NCI-H510A treated with DMSO at 0.1 percent for 48 hours (cell line): ENCODE measurements at places on chromosomes 16 and 17.

- peak; percentile 89 for DNase-seq
Observed at GRCh38 chr16:29900888-29901606, 759 bp downstream of the ASPHD1 start.

- no peak for DNase-seq
Observed at GRCh38 chr16:54270711-54271110, 15.9 kb downstream of the IRX3 start.

DNA sequence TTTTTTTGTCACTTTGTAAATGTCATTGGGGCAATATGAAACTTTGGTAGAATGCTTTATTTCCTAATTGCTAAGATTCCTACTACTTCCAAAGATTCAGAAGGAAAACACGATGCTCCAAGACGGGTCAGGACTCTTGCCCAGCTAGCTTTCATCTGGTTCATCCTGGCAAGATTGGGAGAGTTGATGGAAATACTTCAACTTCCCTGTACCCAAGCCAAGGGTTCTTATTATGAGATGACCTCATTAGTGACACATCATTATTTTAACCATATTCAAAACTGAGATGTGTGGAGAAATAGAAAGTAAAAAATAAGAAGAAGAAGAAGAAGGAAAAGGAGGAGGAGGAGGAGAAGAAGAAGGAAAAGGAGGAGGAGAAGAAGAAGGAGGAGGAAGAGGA lies 25.6 kb downstream of the SOX9 start:
- no peak for DNase-seq

- DNase-seq, result no peak
Observed at GRCh38 chr17:66925811-66926500, 38.6 kb upstream of the CACNG4 start.

DNA sequence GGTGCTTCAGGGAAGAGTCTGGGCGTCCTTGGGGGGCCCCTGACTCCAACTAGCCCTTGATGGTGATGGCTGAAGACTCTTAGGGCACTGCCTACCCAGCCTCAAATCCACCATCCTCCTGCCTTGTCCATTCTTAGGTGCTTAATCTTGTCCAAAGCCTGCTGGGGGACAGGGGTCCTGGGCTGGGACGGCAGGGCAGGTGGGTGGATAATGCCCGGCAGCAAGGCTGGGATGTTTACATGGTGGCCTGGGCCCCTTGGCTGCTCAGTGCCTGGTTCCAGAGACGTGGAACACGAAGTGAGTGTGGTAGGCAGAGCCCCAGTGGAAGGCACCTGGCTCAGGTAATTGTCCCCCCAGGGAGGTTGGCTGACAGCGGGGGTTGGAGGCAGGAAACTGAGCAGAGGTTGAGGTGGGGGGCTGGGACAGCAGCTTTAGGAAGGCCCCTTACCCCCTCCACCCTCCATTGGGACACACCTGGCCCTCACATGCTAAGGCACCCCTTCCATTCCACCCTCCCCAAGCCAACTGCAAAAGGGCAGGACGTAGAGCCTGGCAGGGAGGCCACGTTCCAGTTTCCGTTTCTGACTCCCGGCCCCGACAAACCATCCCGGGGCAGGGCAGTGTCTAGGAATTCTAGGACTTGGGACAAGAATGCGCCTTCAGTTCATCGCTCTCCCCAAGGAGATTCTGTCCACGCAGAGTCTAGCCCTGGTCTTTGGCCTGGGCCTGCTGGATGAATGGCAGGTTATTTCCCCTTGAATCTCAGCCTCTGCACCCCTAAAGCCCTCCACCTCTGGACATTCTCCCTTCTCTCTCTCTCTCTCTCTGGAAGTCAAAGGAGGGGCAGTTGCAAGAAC lies 1.9 kb downstream of the FOXJ1 start:
- no peak for DNase-seq

DNA sequence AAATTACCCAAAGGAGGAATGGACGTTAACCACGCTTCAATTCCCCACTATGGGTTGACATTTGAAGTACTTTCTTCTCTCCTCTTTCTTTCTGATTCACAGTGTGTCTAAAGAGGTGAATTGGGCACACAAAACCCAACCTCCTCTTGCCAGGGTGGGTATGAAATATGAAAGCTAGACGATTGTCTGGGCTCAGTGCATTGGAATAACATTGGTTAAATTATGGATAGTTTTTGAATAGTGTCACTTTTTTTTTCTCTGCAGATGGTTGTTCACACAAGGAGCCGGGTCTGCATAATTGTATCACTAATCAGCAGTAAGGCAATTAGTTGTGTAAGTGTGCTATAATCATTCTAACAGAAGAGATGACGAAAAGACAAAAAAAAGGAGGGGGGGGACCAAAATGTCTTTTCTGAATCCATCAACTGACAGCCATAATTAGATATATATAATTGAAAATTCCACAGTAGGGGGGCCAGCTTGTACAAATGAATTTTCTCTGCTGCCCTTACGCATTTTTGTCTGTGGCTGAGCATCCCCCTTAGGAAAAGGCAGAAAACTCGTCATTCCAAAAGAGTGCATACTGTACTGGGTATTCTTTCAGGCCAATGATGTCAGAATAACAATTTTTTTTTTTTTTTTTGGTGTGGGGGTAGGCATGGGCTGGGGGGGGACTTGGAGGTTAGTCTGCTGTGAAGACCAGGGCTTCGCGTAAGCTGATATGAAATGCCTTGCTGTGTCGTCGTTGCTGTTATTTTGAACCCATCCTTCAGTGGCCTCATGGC lies 307.5 kb upstream of the SALL1 start:
- DNase-seq, result no peak

- DNase-seq, result peak; percentile 74
Observed at GRCh38 chr17:72063262-72063661, 57.6 kb upstream of the SOX9 start.

DNA sequence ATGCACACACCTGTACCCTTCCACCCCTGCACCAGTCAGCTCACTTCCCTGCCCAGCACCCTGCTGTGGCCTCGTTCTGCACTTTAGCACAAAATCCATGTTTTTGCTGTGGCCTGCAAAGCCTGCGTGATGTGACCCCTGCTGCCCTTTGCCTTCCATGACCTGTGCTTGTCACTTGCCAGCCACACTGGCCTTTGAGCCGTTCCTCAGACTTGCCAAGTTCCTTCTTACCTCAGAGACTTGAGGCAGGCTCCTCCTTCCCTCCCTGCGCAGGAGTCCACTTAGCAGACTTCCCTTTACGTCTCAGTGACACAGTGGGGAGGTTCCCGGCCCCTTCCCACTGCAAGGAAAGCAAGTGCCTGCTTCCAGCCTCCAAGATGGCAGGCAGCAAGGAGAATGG lies 134.7 kb downstream of the SNX29 start:
- no peak for DNase-seq

- DNase-seq, result no peak
Observed at GRCh38 chr16:69481901-69482341, 57.5 kb downstream of the CYB5B start.

GRCh38 chr17:17535957-17536356 lies 39.8 kb upstream of the RASD1 start:
- no peak for DNase-seq

DNA sequence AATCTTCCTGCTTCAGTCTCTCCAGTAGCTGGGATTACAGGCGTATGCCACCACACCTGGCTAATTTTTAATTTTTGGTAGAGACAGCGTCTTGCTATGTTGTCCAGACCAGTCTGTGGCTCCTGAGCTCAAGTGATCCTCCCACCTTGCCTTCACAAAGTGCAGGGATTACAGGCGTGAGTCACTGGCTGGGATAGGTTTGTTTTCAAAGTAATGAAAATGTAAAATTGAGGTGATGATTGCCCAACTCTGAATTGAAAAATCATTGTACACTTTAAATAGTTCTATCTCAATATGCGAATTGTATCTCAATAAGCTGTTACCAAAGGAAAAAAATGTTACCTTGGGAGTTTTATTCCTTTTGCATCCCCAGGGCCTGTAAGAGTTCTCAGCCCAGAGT lies 1.2 kb upstream of the AMFR start:
- no peak for DNase-seq

GRCh38 chr17:63222655-63223054 lies 223.5 kb downstream of the CYB561 start:
- no peak for DNase-seq

DNA sequence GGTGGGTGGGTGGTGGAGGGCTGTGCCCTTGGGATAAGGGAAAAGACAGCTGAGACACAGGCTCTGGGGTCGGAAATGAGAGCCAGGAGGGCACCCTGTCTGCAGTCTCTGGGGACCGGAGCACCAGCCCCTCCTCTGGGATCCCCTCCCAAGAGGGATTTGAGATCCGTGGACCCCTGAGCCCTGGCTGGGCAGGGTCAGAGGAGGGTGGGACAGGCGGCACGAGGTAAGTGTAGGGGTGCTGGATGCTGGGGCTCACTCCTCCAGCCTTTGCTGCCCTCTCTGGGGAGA lies 425 bp downstream of the SGSH start:
- DNase-seq, result no peak

DNA sequence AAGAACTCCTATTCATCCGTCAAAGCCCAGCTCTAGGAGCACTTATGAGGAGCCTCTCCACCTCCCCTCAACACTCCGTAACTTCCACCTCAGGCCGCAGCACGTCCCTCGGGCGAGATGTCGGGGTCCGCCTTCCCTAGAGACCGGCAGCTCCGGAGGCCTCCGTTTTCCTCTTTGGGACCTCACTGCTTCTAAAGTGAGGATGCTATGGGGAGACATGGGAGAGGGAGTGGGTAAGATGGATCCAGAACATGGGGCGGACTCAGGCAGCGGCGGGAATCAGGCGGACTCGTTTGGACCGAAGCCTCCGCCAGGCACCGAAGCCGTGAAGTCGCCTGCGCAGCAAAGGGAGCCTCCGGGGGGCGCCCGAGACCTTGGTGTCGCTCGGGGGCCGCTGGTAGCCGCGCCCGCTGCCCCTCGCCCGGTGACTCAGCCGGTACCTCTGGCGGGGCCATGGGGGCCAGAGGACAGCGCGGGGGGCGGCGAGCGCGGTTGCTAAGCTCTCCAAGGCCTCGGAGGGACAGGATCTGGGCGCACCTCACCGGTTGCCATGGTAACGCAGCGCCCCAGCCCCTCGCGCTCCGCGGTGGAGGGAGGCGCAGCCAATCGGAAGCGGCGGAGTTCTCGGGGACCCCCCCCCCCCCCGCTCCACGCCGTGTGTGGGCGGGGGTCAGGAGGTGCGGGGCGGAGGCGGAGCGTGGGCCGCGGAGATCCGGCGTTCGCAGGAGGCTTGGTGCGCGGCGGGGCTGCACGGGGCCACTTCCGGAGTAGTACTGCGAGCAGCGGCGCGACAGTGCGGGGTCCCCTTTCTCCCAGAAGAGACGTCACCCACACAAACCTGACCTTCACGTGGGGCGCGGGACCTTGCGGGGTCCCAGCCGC lies 1.3 kb upstream of the HIC1 start:
- peak; percentile 18 for DNase-seq

- DNase-seq, result no peak
Observed at GRCh38 chr16:2186064-2186463, 10.3 kb downstream of the CASKIN1 start.

GRCh38 chr17:2057175-2057759 lies 2.4 kb downstream of the HIC1 start:
- DNase-seq, result no peak

DNA sequence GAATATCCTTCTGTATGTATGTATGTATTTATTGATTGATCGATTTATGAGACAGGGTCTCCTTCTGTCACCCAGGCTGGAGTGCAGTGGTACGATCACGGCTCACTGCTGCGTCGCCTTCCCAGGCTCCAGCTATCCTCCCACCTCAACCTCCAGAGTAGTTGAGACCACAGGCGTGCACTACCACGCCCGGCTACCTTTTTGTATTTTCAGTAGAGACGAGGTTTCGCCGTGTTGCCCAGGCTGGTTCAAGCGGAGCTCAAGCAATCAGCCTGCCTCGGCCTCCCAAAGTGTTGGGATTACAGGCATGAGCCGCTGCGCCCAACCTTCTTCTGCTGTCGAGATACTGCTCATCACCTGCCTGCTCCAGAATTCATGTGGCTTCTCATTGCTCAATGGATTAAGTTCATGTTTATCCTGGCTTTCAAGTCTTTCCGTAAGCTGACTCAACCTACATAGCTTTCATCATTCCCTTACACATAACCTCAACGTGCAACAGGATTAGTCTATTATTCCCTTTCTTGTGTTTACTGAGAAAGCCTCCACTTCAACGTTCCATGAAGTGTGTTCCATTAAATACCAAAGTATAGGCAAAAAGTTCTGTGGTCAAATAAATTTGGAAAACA lies 13.6 kb downstream of the TAC4 start:
- no peak for DNase-seq

DNA sequence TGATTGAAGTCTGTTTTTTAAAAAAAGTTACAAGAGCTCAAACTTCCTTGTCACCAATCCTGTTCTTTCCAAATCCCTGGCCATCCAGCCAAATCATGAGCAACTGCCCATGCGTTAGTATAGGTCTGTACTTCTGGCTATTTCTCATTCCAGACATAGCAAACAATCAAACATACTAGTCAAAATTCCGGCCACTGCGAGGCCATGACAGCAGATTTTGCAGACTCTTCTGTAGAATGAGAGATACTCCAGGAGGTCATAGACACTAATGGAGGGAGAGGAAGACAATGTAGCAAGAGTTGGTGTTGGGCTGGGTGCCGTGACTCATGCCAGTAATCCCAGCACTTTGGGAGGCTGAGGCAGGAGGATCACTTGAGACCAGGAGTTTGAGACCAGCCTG lies 50.9 kb downstream of the BCL7C start:
- no peak for DNase-seq

- peak; percentile 93 for DNase-seq
Observed at GRCh38 chr16:19114359-19115147, 789 bp downstream of the ITPRIPL2 start.

- no peak for DNase-seq
Observed at GRCh38 chr17:80455784-80456183, 20.6 kb downstream of the NPTX1 start.

DNA sequence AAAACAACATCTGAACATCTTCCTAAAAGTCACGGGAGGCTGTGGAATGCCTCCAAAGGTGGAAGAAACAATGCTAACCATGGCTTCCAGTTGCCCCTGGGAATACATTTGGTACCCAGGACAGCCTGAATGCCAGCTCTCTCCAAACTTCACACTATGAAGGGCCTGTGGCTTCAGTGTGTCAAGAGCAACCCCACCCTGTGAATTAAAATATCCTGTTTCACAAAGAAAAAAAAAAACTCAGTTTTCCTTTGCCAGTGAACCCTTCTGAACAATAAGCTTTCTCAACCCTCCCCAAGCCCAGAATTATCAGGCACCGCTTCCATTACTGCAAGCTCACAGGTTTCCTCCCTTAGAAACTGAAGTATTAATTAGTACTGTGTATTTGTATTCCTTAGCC lies 69.8 kb downstream of the SLC39A11 start:
- no peak for DNase-seq

DNA sequence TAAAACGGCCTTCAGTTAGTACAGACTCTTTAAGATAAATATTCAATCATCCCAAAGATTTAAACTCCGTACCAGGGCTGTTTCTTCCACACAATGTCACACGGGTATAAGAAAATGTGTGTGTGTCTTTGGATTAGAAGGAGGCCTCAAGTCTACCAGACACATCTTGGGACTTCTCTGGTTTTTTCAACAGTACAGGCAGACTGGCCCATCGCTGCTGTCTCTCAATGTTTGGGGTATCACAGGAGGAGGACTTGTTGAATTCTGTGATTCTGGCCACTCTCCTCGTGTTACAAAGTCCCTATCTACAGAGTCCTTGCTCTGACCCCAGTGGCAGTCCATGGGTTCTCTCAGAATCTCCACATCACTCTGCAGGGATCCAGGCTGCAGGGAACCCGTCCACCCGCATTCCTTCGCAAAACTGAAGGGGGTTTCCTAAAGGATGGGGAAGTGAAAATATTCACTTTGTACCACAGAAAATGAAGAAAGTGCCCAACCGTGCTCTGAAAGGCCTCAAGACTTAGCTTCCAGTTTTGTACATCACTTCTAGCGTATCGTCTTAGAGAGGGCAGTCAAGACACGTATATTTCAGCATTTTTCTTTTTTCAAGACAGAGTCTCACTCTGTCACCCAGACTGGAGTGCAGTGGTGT lies 373.2 kb downstream of the NPIPA8 start:
- no peak for DNase-seq

GRCh38 chr17:68302666-68303065 lies 11.4 kb downstream of the ARSG start:
- peak; percentile 50 for DNase-seq
